Stimulated activated CD8-positive, alpha-beta memory T cell treated with anti-CD3 and anti-CD28 coated beads, Interleukin-7, amount 100 ng/mL, for 1 hour (primary cell): ENCODE measurements at places on chromosomes 16 and 17.
A peak's percentile ranks its signal among the peaks of the same experiment; 100 is the strongest.

DNA sequence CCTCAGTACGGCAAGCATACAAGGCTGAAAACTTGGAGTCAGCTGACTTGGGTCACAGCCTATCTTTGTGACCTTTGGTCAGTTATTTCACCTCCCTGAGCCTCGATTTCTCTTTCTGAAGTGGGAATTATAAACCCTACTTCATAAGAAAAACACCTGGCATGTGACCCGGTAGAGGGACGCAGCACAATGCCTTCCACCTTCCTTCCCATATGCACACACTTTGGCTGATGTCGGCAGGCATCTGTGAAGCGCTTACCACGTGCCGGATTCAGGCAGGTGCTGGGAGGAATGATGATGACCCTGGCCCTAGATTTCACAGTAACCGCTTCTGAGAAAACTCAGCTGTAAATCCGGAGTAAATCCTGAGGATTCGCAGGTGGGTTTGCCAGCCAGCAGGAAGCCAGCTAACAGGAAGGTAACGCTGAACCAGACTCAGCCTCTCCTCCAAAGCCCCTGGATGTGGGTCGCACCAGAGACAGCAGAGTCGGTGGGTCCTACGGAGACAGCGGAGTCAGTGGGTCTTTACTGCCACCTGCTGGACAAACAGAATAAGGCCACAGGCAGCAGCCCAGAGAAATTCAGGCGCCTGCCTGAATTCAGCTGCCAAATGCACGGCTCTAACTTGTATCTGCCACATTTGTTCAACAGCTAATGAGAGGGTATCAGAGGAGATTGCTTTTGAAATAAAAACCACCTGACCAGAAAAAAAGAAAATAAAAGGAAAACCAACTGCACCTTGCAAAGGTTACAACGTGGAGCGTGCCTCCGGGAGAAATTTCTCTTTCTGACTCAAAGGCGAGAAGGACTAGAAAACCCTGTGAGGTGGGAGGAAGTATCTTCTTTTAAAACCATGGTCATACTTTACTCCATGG lies 16.6 kb downstream of the COPRS start:
- DNase-seq = peak; percentile 20

GRCh38 chr17:79353548-79353947 lies 257.3 kb downstream of the RBFOX3 start:
- DNase-seq = no peak

DNA sequence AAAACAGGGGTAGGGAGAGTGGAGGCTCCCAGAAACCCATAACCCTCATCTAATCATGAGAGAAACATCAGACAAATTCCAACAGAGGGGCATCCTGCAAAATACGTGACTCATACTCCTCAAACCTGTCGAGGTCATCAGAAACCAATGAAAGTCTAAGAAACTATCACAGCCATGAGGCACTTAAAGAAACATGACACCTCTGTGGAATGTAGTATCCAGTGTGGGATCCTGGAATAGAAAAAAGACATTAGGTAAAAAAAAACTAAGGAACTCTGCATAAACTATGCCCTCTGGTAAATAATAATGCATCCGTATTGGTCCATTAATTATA lies 16.4 kb downstream of the CDH5 start:
- no peak for DNase-seq

DNA sequence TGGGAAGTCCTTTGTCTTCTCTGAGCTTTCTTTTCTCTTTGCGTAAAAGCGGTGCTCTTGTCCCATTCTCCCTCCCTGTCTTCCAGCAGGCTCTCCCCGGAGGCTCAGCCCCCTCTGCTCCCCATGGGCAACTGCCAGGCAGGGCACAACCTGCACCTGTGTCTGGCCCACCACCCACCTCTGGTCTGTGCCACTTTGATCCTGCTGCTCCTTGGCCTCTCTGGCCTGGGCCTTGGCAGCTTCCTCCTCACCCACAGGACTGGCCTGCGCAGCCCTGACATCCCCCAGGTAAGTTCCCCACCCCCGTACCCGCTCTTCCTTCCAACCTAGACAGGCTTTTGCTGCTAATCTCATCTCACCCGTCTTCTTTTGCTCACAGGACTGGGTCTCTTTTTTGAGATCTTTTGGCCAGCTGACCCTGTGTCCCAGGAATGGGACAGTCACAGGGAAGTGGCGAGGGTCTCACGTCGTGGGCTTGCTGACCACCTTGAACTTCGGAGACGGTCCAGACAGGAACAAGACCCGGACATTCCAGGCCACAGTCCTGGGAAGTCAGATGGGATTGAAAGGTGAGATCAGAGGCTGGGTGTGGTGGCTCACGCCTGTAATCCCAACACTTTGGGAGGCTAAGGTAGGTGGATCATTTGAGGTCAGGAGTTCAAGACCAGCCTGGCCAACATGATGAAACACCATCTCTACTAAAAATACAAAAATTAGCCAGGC lies 1.3 kb downstream of the TMEM219 start:
- DNase-seq = no peak

DNA sequence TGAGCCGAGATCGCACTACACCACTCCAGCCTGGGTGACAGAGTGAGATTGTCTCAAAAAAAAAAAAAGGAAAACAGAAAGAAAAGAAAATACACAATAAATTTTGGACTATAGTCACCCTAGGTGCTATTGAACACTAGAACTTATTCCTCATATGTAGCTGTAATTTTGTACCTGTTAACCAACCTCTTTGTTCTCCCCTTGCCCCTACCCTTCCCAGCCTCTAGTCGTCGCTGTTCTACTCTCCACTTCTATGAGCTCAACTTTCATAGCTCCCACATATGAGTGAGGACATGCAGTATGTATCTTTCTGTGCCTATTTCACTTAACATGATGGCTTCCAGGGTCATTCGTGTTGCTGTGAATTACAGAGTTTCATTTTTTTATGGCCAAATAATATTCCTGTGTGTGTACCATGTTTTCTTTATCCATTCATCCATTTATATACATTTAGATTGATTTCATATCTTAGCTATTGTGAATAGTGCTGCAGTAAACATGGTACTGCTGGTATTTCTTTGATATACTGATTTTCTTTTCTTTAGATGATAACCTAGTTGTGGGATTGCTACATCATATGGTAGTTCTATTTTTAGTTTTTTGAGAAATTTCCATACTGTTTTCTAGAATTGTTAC lies 28.3 kb downstream of the VPS35L start:
- no peak for DNase-seq

- DNase-seq = no peak
These were observed 114.1 kb downstream of the ADCY9 start for GRCh38 chr16:4002121-4002520.

- DNase-seq = peak; percentile 44
These were observed 81.1 kb downstream of the ANKRD11 start for GRCh38 chr16:89409161-89409711.

- no peak for DNase-seq
These were observed 3.2 kb upstream of the WNT3 start for GRCh38 chr17:46821482-46822387.

GRCh38 chr16:29738514-29738913 lies 7.3 kb downstream of the C16orf54 start:
- DNase-seq = no peak

DNA sequence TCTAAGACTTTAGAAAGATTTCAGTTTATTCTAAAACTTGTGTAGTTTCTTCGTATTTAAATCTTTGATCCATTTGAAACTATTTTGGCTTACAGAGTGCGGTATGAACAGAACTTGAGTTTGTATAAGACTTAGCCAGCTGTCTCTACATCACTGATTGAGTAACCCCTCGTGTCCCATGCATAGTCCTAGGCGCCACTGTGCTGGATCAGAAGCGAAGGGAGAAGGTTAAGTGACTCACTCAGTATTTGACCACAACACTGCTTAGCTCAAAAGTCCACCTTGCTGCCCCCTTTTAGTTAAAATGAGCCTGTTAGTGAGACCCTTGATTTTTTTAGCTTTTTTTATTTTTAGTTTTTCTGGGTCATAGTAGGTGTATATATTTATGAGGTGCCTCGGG lies 28.4 kb downstream of the CD300LB start:
- no peak for DNase-seq

- no peak for DNase-seq
These were observed 48.9 kb downstream of the VMP1 start for GRCh38 chr17:59756236-59756818.

- DNase-seq = no peak
These were observed 37.9 kb downstream of the CMIP start for GRCh38 chr16:81482329-81483063.

- DNase-seq = no peak
These were observed at the start of gene COL1A1 for GRCh38 chr17:50201276-50201854. TSS of gene COL1A1 (minus strand) at chr17:50201631. CDS start at chr17:50201513, 118 bp downstream.

DNA sequence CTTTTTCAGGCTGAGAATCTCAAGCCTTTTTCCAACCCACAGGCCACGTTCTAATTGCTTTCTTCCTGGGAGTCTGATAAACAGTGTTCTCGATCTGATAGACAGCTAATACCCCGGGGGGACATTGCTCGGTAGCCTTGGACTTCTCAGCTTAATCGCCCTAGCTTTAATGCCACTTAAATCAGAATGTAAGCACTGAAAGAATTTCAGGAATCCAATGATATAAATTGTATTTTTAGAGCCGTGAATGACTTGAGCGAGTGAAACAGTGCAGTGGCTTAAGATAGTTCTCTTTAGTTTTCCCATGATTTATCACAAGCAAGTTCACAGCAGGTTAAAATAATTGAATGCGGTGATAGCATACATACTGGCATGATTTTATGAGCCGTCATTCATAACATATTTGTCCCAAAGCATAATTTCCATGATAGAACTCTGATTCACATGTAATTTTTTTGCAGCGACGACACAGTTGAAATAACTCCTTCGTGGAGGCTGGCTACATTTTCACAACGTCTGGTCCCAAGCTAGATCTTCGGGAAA lies 116.1 kb upstream of the MYOCD start:
- DNase-seq = no peak

DNA sequence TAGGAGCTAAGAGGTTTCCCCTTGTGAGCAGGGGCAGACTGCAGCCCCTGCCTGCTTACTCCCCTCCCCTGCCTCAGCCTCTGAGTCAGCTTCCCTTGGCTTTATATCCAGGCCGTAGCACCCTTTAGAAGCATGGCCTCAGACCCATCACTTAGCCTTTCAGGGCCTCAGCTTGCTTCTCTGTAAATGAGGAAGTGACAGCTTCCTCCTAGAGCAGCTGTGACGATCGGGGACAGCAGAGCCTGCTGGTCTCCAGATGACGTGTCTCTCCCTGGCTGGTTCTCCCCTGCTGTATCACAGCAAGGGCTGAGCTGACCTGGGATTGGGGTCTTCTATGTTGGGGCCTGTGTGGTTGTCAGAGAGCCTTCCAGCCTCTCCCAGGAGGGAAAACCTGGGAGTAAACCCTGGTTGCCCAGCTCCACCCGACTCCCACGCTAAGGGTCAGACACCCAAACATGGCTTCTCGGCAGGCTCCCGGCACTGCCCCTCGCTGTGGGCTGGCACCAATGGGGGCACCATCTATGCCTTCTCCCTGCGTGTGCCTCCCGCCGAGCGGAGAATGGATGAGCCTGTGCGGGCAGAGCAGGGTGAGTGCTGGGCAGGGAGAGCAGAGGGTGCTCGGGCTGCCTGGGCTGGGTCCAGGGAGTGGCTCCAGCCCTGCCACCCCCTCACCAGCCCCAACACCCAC lies 16.3 kb upstream of the MYO15B start:
- no peak for DNase-seq

GRCh38 chr17:76384222-76384986 lies at the start of gene SPHK1:
TSS of gene SPHK1 (plus strand) at chr17:76384609. CDS start at chr17:76385645, 1,036 bp downstream.
- peak; percentile 34 for DNase-seq

DNA sequence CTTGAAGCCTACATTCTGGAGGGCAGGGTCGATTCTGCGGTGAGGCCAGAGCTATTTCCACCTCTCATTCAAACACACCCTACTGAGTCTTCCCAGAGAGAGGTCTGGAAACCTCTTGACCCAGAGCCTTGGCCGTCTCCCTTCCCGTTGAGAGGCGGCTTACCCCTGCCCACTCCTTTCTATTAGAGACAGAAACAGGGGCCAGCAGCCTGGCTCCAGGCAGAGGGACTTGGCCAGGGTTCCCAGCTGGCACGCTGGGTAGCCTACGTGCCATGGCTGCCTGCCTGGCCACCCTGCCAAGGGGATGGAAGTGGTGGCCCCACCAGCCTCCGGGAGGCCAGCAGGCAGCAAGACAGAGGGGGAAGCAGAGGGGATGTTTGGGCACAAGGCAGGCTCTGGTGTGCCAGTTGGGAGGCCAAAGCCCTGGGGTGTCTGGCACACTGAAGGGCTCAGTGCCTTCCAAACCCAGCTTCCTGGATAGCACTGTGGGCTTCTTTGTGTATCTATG lies 6.0 kb downstream of the STAC2 start:
- no peak for DNase-seq

DNA sequence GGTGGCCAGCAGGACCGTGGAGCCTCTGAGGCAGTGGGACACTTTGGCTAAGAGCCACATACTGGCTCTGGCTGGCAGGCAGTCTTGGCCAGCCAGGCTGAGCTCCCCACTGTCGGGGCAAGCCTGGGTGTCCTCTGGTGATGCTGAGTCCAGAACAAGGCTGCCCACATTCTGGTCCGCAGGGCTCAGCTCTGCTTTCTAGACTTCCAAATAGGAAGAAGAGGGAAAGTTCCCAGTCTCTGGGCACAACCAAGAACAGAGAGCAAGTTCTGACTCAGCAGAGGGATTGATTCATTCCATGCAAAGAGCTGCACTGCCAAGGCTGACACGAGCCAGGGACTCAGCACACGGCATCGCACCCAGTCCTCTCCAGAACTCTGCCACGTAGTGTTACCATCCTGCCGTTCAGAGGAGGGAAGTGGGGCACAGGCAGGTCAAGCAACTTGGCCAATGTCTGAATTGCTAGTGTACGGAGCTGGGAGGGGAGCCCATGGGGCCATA lies 58.9 kb downstream of the NOS2 start:
- DNase-seq = no peak

DNA sequence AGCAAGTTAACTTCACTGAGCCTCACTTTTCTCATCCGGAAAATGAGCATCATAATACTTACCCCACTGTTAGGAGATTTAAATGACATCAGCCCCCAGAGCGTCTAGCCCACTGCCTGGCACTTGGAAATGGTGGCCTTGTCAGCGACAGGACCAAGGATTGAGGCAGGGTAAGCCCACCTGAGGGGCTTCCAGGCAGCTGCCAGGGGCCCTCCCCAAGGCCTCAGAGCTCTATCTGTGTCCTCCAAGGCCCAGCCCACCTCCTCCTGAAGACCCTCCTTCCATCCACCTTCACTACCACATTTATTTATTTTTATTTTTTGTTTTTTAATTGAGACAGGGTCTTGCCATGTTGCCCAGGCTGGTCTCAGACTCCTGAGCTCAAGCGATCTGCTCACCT lies 13.8 kb downstream of the PITPNM3 start:
- DNase-seq = no peak

DNA sequence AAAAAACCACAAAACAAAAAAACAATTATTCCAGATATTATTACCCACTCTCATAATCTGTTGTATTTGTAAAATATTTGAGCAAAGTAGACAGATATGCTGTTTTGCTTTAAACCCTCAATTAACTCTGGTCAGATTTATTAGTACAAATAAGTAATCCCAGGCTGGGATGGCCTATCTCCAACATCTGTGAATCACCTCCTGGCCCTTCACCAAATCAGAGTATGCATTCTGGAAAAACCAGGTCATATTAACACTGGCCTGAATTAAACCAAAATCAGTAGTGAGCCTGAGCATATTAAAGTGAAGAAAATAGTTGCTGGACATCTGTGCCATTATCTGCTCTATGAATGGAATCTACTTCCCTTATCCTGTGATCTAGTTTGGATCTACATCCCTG lies 41.0 kb downstream of the STAT3 start:
- DNase-seq = no peak

GRCh38 chr17:60630352-60630751 lies 30.4 kb downstream of the PPM1D start:
- no peak for DNase-seq

GRCh38 chr17:50938821-50939541 lies 72.8 kb upstream of the TOB1 start:
- DNase-seq = no peak

GRCh38 chr17:82447876-82448275 lies 2.7 kb downstream of the CYBC1 start:
- no peak for DNase-seq
